Frontal cortex (tissue), 4 donors: ENCODE measurements at places on chromosomes 3 and 15.

DNA sequence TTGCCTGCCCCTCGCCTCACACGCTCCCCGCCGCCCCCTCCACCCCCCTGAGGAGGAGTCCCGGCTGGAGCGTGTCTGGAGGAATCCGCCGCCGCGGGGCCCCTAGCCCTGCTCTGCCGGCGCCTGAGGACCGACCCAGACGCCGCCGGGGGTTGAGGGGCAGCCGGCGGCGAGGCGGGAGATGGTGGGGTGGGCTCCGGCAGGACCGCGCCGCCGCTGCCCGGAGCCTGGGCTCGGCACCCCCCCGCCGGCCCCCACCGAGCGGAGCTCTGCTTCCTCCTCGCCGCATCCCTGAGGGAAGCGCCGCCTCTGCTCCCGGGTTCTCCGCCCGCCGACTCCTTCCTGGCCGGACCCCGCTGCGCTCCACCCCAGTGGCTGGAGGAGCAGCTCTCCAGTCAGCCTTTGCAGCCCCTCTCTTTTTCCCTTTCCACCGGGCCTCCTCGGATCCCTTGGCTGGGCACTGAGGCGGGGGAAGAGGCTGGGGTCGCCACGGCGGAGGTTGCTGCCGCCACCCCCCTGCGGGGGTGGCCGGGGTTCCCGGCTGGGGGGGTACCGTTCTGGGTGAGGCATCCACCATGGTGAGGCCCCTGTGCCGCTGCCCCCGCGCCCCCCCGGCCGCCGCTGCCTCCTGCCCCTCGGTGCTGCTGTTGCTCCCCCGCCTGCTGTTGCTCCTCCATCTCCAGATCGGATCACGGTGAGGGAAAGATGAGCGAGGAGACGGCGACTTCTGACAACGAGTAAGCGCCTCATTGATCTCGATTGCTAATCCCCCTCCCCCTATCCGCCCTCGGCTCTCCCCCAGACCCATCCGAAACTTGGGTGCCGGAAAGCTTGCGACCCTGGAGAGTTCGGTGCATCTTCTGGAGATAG is at the start of gene SPRED1:
Gene SPRED1, plus strand, starts transcription at position 356 of the 870 bp plus-strand sequence. Its CDS starts 350 bp downstream, at position 706.
- DNase-seq: peak; percentile 66

- no peak for DNase-seq
Observed at GRCh38 chr15:80550908-80551260, 144.2 kb upstream of the ABHD17C start.

GRCh38 chr15:57554063-57554811 is 37.5 kb upstream of the MYZAP start:
- DNase-seq: no peak

GRCh38 chr15:88975891-88976290 is 62.7 kb upstream of the MFGE8 start:
- no peak for DNase-seq

DNA sequence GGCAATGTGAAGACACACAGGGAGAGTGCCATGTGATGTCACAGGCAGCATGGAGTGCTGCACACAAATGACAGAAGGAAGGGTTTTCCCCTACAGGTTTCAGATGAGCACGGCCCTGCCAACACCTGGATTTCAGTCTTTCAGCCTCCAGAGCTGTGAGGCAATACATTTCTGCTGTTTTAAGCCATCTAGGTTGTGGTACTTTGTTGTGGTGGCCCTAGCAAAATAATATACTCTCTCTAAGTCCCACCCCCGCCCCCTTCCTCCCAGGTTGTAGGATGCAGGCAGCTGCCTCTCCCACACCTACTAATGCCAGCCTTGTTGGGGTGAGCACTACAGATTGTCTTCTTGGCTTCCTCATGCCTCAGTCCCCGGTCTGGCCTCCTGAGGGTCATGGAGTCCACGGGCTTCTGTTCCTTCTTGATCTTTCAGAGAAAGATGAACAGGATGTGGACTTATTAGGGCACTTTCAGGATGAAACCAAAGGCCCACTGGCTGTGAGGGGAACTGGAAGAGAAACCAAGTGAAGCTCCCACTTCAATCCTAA is 180.0 kb downstream of the CD47 start:
- no peak for DNase-seq

GRCh38 chr15:40613080-40613479 is 19.0 kb downstream of the KNL1 start:
- DNase-seq: no peak

- DNase-seq: no peak
Observed at GRCh38 chr3:130975251-130975650, 51.4 kb downstream of the ASTE1 start.
